Mucosa of gallbladder (tissue), 1 donor: ENCODE measurements at places on chromosomes 6 and 20. TPM values are rescaled to one million over a fixed set of nuclear protein-coding genes. Genes with fewer than 3 reads are reported as not detected.

DNA sequence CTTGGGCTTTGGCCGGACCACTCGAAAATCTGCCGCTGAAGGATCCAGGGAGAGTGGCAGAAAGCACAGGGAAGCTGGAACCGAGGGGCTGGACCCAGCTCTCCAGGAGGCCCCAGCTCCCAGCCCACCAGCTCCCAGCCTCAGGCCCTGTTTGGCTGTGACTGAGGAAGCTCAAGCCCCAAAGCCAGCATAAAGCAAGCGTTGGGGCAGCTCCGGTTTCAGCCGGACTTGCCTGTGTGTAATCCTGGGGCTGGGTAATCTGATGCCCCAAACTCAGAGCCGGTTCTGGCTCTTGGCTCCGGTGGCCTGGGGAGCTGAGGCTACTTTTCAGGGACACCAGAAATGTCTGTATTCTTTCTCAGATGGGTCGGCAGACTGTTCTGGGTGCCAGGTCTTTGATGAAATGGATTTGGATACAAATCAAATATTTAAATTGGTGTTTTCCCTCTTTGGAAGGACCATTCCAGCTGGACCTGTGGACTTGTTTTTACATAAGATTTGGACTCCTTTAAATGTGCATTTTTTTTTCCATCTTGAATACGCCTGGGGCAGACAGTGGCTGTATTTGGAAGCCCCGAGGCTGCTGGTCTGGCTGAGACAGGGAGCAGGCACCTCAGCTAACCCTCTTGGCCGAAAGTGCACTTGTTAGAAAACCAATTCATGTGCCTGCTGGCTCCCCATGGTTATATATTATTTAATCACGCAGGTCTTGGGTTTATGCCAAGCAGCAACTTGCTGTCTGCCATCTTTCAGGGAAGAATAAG is 29.7 kb downstream of the RPP40 start:
- peak; percentile 19 for DNase-seq

GRCh38 chr20:10131732-10132345 is 86.8 kb upstream of the SNAP25 start:
- peak; percentile 61 for DNase-seq

- DNase-seq = no peak
Observed at GRCh38 chr20:944774-945410, 28.8 kb upstream of the ANGPT4 start.

WFDC12 gene
- total RNA-seq = not detected

- no peak for DNase-seq
Observed at GRCh38 chr6:68326762-68327161, 308.3 kb upstream of the ADGRB3 start.

SPTLC3 gene
- 26.7 TPM for total RNA-seq

DNA sequence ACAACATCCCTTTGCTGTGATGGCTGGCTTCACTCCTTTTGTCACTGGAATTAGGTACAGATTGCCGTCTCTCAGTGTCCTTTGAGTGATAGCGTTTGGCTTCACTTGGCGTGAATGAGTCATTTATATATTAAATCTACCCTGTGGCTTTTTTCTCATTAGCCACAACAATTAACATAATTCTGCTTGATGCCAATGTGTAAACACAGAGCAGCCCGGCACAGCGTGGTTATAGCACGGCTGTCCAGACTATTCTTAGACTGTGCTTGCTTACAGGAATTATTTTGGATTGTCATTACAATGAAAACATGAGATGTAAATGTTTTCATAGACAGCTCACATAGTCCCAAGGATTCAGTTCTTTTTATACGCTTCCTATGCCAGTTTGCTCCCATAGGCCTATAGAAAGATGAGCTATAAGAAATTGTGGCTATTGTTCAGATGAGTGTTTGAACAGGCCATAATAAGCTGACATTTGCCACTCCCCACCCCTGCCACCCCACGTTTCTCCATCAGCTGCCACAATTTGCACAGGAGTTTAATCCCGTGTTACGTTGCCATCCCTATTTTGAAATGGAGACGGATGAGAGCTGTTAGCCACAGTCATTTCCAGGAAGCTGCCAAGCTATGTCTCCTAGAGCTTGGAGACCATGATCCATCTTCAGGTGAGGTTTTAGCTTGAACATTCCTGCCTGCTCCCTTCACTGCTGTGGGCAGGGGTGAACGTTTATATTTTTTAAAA is 65.9 kb downstream of the PPP1R14C start:
- no peak for DNase-seq
